Activated naive CD4-positive, alpha-beta T cell treated with anti-CD3 and anti-CD28 coated beads, Interleukin-2, amount 50 U/mL, for 72 hours (primary cell): ENCODE measurements at places on chromosomes 6 and 20. TPM values are rescaled to one million over a fixed set of nuclear protein-coding genes. Genes with fewer than 3 reads are reported as not detected.

DNA sequence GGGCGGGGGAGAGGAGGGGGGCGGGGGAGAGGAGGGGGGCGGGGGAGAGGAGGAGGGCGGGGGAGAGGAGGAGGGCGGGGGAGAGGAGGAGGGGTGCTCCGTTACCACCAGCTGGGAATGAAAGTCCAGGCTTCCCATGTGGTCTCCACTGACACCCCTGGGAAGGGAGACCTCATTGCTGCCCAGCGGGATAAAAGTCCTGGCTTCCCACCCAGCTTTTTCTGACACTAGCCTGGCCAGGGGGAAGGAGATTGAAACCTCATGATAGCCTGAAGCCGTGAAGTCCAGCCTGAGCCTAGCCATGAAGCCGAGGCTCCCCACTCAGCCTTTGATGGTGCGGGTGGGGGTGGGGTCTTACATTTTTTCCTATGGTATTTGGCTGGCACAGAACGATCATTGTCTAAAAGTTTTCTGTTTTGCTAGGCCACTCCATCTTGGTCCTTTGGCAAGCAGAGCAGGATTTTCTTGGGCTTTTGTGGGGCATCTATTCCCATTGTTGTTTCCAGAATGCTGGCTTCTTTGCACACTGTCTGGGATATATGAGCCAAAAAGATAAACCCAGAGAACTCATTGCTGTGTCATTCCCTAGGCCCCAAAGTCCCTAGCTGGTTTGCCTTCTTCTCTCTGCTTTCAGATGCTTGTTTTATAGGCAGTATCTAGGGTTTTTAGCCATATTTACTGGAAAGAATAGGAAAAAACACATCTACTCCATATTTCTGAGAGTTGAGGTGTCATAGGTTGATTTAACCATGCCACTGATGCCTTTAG, 67.9 kb upstream of the RNF24 start:
- DNase-seq = no peak

- DNase-seq = no peak
Observed at GRCh38 chr20:39630215-39630908, 668.2 kb downstream of the DHX35 start.

GRCh38 chr20:37398750-37399621, 53.0 kb downstream of the SRC start:
- DNase-seq = no peak

GRCh38 chr20:10761232-10761631, 87.4 kb upstream of the JAG1 start:
- no peak for DNase-seq

DNA sequence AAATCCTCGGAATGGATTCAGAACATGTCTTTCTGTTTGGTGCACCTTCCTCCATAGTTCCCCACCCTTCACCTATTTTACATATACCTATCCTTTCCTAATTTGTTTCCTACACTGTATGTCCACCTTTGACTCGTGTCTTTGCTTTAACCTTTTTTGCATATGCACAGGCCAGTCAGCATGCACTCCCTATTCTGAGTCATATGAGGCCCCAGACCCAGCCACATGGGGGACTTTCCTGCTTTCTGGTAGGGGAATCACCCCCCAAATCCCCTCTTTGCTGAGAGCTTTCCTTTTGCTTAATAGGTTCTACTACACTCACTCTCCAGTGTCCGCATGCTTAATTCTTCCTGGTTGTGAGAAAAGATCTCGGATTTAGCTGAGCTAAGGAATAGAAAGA, 393.8 kb upstream of the IMPG1 start:
- no peak for DNase-seq

DNA sequence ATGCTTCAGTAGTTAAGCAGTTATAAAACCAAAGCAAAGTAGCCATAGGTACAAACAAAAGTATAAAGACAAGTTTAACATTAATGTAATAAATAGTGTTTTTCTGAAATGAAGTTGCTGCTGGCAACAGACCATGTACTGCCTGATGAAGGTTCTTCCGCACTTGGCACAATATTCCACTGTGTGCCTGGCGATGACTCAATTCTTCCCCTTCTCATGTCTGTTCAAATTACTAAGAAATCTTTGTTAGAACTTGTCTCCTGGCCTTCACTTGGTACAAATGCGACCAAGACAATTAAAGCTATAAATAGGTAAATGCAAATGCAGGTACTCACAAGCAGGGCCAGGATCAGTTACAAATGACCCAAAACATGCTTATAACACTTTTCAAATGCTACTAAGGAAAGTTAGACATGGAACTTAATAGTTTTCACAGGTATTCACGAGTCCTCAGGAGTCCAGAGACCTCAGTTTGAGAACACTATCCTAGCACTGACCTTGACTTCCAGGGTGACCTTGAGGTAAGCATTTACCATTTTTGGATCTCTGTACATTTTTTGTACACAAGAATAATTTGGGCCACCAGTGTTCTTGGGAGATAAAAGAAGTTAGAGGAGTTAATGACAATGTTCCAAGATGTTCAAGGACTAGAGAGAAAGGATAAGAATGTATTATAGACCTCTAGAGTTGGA, 8.1 kb upstream of the DDR1 start:
- no peak for DNase-seq

DNA sequence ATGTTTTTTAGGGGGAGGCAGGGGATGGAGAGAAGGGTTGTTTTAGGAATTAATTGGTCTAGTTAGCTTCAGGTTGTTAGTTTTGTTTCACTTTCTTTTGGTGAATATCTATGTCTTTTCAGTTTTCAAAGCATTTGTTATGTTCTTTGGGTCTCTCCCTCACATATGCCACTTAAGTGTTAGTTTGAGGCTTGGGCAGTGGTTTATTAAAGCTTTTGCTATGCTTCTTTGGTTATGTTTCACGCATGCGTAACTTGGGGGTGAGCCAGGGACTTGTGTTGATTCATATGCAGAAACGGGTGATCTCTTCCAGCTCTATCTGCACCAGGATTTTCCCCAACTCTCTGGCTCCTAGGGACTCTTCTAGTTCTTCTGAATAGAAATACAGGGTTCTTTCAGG, 11.4 kb upstream of the MMS22L start:
- no peak for DNase-seq

DNA sequence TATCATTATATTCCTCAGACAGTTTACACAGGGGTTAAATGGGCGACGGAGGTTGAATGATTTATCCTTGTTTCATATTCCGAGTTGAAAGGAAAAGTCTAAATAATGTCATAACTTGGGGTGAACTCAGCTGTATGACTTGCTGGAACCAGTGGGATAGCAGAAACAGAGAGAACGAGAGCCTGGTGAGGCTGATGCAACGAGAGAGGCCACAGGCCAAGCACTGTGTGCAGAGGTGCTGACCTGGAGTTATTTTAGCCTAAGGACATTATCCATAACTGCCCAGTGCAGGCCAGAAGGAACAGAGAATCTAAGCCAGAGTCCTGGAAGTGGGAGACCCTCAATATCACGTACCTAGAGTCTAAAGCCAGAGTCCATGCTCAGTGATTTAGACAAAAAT, 394.9 kb downstream of the MAFB start:
- no peak for DNase-seq

DNA sequence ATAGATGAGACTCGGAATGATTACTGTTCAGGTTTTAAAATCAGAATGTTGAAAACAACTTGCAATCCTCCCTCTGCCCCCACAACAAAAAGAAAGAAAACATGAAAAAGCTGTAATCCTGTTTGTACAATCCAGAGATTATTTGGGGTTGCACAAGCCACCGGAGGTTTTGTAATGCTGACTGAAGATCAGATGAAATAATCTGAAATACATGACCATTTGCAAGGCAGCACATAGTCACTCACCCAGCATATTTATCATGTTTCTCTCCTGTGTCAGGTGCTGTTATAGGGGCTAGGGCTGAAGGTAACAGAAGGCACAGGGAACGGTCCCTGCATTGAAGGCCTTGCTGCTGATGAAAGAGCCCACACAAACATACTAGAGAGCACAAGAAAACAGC, 85.3 kb downstream of the SIM1 start:
- DNase-seq = no peak

DNA sequence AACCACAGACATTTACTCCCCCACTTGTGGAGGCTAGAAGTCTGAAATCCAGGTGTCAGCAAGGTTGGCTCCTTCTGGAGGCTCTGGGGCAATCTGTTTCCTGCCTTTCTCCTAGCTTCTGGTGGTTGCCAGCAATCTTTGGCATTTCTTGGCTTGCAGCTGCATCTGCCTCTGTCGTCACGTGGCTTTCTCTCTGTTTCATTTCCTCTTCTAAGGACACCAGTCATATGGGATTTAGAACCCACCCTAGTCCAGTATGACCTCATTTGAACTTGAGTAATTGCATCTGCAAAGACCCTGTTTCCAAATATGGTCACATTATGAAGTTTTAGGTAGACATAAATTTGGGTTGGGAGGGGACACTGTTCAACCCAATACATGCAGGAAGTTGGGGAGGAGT, 56.2 kb upstream of the EPB41L1 start:
- DNase-seq = no peak

- DNase-seq = no peak
Observed at GRCh38 chr6:143279385-143279784, 171.1 kb downstream of the ADAT2 start.

Gene PSORS1C2
- total RNA-seq = not detected

Gene ADGB
- not detected for total RNA-seq

Gene WFDC10B
- not detected for total RNA-seq

Gene TP53TG5
- 0.16 TPM for total RNA-seq

Gene SPATS1
- total RNA-seq = not detected

Gene SMLR1
- total RNA-seq = not detected

Gene PTCRA
- total RNA-seq = not detected

Gene CCN6
- total RNA-seq = not detected
